ENCODE measurements at places on chromosomes 5 and 9.

GRCh38 chr9:28287455-28287854 lies 714.2 kb upstream of the C9orf72 start:
- no peak for DNase-seq

DNA sequence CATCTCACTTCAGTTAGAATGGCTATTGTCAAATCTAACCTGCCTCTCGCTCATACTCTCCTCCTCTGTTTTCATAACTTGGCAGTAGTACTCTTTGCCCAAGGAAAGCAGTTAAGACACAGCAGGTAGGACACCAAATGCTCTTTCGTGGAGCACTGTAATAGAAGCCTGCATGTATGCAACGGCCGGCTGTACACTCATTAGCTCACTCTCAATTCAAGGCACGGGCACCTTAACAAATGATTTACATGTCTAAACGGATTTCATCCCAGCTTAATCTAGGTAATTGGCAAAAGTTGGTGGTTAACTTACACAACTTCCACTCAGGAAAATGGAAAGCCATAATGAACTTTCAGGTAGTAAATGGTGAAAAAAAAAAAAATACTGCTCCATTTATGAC lies 14.9 kb downstream of the DEPDC1B start:
- no peak for DNase-seq

DNA sequence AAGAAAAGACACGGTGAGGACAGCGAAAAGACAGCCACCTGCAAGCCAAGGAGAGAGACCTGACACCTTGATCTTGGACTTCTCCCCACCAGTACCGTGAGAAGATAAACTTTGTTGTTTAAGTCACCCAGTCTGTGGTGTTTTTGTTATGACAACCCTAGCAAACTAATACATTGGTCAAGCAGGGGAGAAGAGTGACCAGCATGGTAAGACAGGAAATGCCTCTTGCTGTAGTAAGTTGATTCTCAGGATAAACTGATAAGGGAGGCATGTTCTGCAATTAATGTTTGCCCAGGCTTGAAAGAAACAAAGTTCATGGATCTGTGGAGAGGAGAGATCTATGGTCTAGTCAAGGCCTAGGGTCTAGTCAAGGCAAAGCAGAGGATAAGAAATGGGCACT lies 801.2 kb downstream of the MAT2B start:
- no peak for DNase-seq

- no peak for DNase-seq
Measured at GRCh38 chr5:114319236-114319635, 42.6 kb upstream of the KCNN2 start.

DNA sequence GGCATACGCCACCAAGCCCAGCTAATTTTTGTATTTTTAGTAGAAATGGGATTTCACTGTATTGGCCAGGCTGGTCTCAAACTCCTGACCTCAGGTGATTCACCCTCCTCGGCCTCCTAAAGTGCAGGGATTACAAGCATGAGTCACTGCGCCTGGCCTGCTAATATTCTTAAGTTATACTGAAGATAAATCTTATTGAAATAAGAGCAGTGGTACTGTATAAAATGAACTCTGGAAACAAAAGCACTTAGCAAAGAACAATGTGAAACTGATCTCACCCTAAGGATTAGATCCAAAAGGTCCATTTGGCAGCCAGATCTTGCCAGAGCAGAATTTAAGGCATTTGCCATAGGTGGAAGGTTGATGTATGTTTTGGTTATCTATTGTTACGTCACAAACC lies 27.1 kb downstream of the CYSTM1 start:
- no peak for DNase-seq

DNA sequence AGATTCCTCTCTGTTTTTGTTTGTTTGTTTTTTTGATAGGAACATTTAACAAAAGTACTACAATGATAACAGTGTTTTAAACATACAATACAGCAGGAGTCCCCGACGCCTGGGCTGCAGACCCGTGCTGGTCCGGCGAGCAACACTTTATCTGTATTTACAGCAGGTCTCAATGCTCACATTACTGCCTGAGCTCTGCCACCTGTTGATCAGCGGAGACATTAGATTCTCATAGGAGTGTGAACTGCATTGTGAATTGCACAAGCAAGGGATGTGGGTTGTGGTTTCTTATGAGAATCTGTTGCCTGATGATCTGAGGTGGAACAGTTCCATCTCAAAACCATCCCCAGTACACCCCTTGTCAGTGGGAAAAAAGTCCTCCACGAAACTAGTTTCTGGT lies 1068.5 kb upstream of the CDH10 start:
- DNase-seq, result no peak

DNA sequence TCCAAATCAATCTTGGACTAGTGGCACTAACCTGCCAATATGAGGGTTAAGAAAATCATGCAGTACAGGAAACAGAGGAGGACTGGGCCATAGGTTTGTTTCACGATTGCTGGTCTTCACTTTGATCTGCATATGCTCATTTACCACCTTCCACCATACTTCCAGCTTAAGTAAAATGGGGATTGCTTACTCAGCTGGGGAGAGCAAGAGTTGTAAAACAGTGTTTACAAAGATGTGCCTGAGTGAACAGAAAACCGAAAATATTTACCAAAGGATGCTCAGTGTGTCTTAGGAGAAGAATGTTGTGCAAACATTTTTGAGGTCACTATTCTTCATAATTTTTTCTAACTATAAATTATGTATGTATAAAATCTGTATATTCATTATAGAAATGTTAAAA lies 65.1 kb upstream of the DNAH5 start:
- DNase-seq, result no peak

GRCh38 chr9:82184524-82184923 lies 196.0 kb downstream of the SPATA31D1 start:
- DNase-seq, result no peak

DNA sequence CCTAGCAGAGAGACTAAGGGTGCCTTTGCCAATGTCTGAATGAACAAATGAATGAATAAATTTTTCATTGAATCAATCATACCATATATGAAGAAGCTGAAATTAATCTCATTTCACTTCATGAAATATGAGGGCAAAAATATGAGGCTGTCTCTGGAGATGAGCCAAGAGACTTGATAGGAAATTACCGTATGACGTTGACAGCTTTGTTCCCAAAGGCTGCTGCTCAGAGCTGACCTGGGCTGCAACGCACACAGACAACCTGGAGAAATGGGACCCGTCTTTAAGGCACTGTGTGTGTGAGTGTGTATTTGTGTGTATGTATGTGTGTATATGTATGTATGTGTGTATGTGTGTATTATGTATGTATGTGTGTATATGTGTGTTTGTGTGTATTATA lies 226.1 kb downstream of the IRX2 start:
- DNase-seq, result no peak

DNA sequence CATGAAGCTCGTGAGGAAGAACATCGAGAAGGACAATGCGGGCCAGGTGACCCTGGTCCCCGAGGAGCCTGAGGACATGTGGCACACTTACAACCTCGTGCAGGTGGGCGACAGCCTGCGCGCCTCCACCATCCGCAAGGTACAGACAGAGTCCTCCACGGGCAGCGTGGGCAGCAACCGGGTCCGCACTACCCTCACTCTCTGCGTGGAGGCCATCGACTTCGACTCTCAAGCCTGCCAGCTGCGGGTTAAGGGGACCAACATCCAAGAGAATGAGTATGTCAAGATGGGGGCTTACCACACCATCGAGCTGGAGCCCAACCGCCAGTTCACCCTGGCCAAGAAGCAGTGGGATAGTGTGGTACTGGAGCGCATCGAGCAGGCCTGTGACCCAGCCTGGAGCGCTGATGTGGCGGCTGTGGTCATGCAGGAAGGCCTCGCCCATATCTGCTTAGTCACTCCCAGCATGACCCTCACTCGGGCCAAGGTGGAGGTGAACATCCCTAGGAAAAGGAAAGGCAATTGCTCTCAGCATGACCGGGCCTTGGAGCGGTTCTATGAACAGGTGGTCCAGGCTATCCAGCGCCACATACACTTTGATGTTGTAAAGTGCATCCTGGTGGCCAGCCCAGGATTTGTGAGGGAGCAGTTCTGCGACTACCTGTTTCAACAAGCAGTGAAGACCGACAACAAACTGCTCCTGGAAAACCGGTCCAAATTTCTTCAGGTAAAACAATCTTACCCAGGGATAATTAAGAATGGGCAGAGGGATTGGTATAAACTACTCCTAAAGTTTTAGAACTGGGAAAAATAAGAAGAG lies 12.9 kb downstream of the ITGA1 start:
- DNase-seq, result peak; percentile 42

- DNase-seq, result no peak
Measured at GRCh38 chr5:39238366-39239105, 19.2 kb upstream of the FYB1 start.

- DNase-seq, result no peak
Measured at GRCh38 chr5:12230659-12231058, 326.4 kb upstream of the CTNND2 start.

- DNase-seq, result no peak
Measured at GRCh38 chr9:95368377-95369160, 51.1 kb upstream of the FANCC start.

- DNase-seq, result no peak
Measured at GRCh38 chr5:111124793-111125192, 32.6 kb downstream of the WDR36 start.

- DNase-seq, result peak; percentile 41
Measured at GRCh38 chr5:131634666-131634995, 398 bp downstream of the RAPGEF6 start.

- no peak for DNase-seq
Measured at GRCh38 chr5:168477060-168477459, 9.2 kb upstream of the RARS1 start.

DNA sequence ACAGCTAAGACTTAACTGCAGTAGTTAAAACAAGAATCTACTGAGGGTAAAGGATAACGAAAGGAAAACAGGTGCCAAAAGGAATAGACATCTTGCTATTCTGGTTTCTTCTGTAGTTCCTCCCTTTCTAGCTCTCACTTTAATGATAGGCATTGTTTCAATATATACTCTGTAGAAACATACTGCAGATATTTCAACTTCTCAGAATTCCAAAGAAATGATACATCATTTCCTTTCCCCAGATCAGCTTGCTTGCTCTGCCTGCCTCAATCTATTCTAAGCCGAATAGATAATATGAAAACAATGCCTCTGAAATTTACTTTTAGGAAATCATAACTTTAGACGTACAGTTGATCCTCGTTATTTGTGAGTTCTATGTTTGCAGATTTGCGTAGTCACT lies 46.3 kb downstream of the ACO1 start:
- DNase-seq, result no peak

GRCh38 chr5:113022661-113023060 lies 46.1 kb downstream of the DCP2 start:
- DNase-seq, result no peak

DNA sequence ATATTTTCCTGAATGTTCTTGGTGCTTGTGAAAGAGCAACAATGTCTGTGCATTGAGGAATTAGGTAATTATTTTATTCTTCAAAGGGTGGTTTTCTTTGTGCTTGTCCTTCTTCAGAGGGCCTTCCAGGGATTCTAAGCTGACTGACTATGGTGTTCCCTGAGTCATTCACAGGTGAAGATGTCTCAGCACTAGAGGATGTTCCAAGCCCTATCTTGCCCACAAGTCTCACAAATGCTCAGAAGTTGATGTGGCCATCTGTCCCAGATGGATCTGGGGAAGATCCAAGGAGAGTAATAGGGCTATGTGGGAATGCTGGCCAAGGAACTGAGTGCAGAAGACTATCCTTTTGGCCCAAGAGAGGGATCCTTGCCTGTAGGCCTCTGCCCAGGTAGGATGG lies 120.9 kb downstream of the ADAMTSL1 start:
- DNase-seq, result no peak

DNA sequence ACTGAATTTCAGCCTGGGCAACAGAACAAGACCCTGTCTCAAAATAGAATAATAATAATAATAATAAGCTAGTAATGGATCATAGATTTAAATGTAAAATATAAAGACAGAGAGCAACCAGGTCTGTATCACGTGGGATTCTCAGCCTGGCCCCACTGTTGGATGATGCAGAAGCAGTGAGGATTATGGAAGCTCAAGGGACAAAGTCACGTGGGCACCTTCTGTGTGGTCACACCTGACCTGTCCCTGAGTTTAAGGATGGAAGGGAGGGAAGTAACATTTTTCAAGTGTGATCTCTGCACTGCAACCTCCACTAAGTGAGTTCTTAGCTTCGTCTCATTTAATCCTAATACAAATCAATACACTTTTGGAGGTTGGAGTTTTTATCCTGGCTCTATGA lies 212.5 kb upstream of the IER5L start:
- DNase-seq, result no peak

DNA sequence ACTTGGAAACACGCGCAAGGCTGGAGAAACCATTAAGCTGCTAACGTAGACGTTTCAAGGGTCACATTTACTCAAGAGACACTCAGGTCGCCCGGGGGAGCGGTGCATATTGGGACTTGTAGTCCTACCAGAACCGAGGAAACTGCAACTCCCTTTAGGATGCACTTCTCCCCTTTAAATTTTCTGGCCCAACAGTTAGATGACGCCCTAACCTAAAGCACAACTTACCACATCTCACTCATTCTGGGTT lies 384 bp upstream of the DMXL1 start:
- peak; percentile 63 for DNase-seq
